ENCODE measurements at places on chromosomes 4 and X.

GRCh38 chrX:22159071-22159470, 113.6 kb upstream of the CBLL2 start:
- no peaks in the 10 kb centered on the region for H3K4me1 ChIP-seq
- no peaks in the 10 kb centered on the region for H3K27me3 ChIP-seq
- H3K4me3 ChIP-seq = no peak overlapping the region

DNA sequence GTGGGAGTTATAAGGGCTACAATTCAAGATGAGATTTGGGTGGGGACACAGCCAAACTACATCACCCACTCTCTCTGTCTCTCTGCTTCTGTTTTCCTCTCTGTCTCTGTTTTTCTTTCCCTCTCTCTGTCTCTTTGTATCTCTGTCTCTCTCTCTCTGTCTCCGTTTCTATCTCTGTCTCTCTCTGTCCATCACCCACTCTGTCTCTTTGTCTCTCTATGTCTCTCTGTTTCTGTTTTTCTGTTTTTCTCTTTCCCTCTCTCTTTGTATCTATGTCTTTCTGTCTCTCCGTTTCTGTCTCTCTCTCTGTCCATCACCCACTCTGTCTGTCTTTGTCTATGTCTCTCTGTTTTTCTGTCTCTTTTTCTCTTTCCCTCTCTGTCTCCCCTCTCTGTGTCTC, 25.3 kb downstream of the IL3RA start:
- H3K4me1 ChIP-seq = no peaks in the 10 kb centered on the region
- H3K27me3 ChIP-seq = no peaks in the 10 kb centered on the region
- no peak overlapping the region for H3K4me3 ChIP-seq
- DNase-seq = no peak

DNA sequence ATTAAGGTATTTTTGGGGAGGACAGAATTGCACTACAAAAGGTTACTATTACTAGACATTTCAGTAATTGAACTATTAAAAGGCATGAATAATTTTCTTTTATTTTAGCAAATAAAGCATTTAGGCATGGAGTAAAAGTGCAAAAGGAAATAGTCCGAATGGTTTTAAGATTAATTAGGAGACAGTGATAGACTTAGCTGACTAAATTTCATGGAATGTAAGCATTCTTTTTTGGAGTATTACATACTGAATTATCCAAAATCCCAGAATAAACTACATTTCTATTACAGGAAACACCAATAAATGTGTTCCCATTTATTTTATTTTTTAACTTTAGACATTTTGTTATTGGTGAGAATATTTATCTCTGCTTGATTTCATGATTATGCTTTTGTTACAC, 30.7 kb upstream of the MAP9 start:
- no peak for DNase-seq
- no peaks in the 10 kb centered on the region for H3K36me3 ChIP-seq
- H3K4me3 ChIP-seq = no peak overlapping the region
- H3K27me3 ChIP-seq = no peaks in the 10 kb centered on the region
- H3K4me1 ChIP-seq = no peaks in the 10 kb centered on the region

DNA sequence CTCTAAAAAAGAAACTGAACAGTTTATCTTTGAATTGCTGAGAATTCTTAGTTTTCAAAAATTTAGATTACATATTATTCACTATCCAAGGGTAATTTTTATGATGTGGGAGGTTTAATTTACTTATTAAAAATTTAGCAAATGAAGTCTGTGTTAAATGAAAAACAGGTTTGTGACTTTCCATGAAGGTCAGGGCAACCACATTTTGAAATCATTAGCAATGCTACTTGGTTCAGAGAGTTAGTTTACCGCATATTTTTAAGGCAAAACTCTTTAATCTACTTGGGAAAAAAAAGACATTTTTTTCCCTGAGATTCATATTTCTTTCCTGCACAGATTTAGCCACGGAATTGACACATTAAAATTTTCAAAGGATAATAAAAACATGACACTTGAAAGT, 37.3 kb upstream of the PRSS12 start:
- no peak overlapping the region for H3K4me3 ChIP-seq
- no peak overlapping the region for H3K27ac ChIP-seq
- no peaks in the 10 kb centered on the region for H3K36me3 ChIP-seq

GRCh38 chr4:148215202-148215601, 227.0 kb downstream of the NR3C2 start:
- DNase-seq = no peak
- H3K27me3 ChIP-seq = no peaks in the 10 kb centered on the region
- H3K4me1 ChIP-seq = peaks cover 25% of the 10 kb centered on the region
- H3K27ac ChIP-seq = no peak overlapping the region
- no peaks in the 10 kb centered on the region for H3K36me3 ChIP-seq

DNA sequence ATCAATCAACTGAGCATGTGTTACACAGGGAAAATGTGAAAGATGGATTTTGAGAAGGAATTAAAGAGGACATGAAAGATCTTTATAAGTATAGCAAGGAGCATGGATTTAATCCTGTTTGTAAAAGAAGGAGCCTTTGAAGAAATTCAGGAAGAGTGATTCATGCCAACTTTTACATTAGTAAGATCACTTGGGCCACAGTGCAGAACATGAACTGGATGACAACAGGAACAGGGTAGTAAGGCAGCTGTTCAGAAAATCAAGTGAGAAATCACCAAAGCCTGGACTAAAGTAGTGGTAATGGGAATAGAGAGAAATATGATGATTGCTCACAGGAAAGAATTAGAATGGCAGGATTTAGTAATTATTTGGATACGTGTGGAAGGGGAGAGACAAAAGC, 265.7 kb upstream of the PCDH7 start:
- H3K27ac ChIP-seq = no peak overlapping the region
- H3K4me1 ChIP-seq = no peaks in the 10 kb centered on the region
- no peaks in the 10 kb centered on the region for H3K36me3 ChIP-seq
- H3K4me3 ChIP-seq = no peak overlapping the region
- DNase-seq = no peak
- H3K27me3 ChIP-seq = no peaks in the 10 kb centered on the region

DNA sequence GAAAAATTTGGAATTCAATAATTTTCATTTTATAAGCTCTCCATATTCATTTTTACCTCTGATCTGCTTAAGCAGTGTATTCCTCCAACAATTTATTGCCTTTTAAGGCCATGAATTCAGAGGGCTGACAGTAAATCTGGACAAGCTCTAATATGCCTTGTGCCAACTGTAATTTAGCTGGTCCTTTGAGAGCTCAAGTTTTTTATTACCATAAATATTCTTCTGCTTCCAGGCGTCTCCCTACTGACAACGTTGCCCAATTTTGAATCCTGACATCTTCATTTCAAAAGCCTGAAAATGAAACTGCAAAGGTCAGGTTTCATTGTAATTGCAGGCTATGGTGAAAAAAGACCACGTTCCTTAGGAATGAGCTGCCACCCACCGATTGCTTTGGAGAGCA, 95.8 kb upstream of the GEMIN8 start:
- no peak for DNase-seq
- no peaks in the 10 kb centered on the region for H3K27me3 ChIP-seq
- H3K4me3 ChIP-seq = no peak overlapping the region
- H3K36me3 ChIP-seq = no peaks in the 10 kb centered on the region
- no peaks in the 10 kb centered on the region for H3K4me1 ChIP-seq

- no peak overlapping the region for H3K27ac ChIP-seq
- no peak for DNase-seq
- no peaks in the 10 kb centered on the region for H3K36me3 ChIP-seq
- no peaks in the 10 kb centered on the region for H3K27me3 ChIP-seq
- no peak overlapping the region for H3K4me3 ChIP-seq
Measured at GRCh38 chrX:132373610-132374009, 115.2 kb downstream of the MBNL3 start.

- H3K36me3 ChIP-seq = no peaks in the 10 kb centered on the region
- peak overlapping the region; percentile 79 for H3K4me3 ChIP-seq
- no peaks in the 10 kb centered on the region for H3K27me3 ChIP-seq
- peak; percentile 38 for DNase-seq
- peaks cover 11% of the 10 kb centered on the region for H3K4me1 ChIP-seq
- H3K27ac ChIP-seq = peak overlapping the region; percentile 40
Measured at GRCh38 chr4:100895556-100896197, 377.9 kb upstream of the EMCN start.

DNA sequence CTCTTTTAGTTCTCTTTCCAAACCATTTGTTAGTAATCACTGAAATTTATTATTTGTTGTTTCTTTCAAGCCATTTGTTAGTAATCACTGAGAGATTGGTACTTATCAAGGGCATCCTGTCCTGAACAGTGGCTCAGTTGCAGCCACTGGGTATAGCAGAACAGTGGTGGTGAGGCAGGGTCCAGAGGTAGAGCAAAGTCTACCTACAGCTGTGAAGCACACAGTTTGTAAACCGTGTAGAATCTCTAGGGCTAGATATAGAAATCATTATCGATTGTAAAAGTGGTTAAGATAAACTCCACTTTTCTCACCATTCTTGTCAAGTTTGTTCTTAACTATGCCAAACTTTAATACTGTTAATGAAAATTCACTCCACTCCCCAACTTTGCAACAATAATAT, 4.1 kb downstream of the JADE3 start:
- peaks cover 8% of the 10 kb centered on the region for H3K27me3 ChIP-seq
- no peak overlapping the region for H3K4me3 ChIP-seq
- peaks cover 10% of the 10 kb centered on the region for H3K4me1 ChIP-seq
- no peak for DNase-seq
- no peak overlapping the region for H3K27ac ChIP-seq
- H3K36me3 ChIP-seq = no peaks in the 10 kb centered on the region

- no peak overlapping the region for H3K27ac ChIP-seq
- no peaks in the 10 kb centered on the region for H3K27me3 ChIP-seq
Measured at GRCh38 chr4:105107095-105107856, 39.4 kb upstream of the TET2 start.

DNA sequence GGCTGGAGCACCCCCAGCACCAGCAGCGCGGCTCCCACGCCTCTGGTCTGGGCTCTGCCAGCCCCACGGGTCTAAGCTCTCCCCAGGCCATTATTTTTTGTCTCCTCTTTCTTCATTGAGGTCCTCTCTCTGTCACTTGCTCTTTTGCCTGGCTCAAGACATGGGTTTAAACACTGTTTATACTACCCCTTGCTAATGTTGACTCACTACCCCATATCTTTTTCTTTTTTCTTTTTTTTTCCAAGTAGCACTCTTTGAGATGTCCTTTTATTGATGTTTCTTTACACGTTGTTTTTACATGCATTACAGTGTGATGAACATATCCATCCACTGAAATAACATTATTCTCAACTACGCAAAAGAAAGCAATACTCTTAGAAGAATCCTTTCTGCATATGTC, 1.7 kb upstream of the ERVMER34-1 start:
- H3K4me1 ChIP-seq = peaks cover 13% of the 10 kb centered on the region
- H3K27ac ChIP-seq = no peak overlapping the region
- H3K27me3 ChIP-seq = peaks cover 22% of the 10 kb centered on the region
- DNase-seq = no peak

- no peak within 1 kb of the TSS for H3K27ac ChIP-seq
- no peaks in the 10 kb centered on the region for H3K36me3 ChIP-seq
- DNase-seq = no peak
- H3K4me1 ChIP-seq = no peaks in the 10 kb centered on the region
- no peaks in the 10 kb centered on the region for H3K27me3 ChIP-seq
Measured at GRCh38 chrX:19121898-19122640, at the start of gene ADGRG2. Gene ADGRG2 (minus strand): TSS chrX:19122468. CDS start chrX:19068834, 53,634 bp downstream.

GRCh38 chr4:25500626-25501316, 123.7 kb downstream of the ANAPC4 start:
- H3K4me1 ChIP-seq = no peaks in the 10 kb centered on the region
- no peaks in the 10 kb centered on the region for H3K36me3 ChIP-seq
- no peak overlapping the region for H3K4me3 ChIP-seq

GRCh38 chr4:186739802-186740434, 16.3 kb upstream of the FAT1 start:
- no peak overlapping the region for H3K4me3 ChIP-seq
- no peak for DNase-seq
- H3K36me3 ChIP-seq = no peaks in the 10 kb centered on the region
- H3K27me3 ChIP-seq = no peaks in the 10 kb centered on the region

- peaks cover 29% of the 10 kb centered on the region for H3K4me1 ChIP-seq
- DNase-seq = no peak
- H3K27ac ChIP-seq = no peak overlapping the region
Measured at GRCh38 chrX:136542281-136542680, 10.3 kb downstream of the VGLL1 start.

DNA sequence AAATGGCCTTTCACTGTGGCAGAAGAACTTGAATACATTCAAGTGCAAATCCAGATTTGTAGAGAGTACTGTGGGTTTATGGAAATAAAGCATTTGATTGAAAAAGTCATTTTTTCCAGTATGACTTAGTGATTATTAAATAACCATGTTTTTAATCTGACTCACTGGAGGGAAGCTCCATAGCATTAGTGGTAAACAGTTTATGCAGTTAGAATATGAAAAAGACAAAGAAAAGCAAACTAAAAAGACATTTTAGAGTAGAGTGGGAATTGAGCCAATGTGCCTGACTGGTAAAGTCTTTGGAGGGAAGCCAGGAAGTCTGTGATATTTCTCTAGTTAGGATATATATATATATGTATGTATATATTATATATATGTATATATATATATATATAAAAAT, 53.4 kb downstream of the FAT4 start:
- H3K4me3 ChIP-seq = no peak overlapping the region
- DNase-seq = no peak
- H3K36me3 ChIP-seq = no peaks in the 10 kb centered on the region
- H3K27me3 ChIP-seq = no peaks in the 10 kb centered on the region
- no peaks in the 10 kb centered on the region for H3K4me1 ChIP-seq
- no peak overlapping the region for H3K27ac ChIP-seq

DNA sequence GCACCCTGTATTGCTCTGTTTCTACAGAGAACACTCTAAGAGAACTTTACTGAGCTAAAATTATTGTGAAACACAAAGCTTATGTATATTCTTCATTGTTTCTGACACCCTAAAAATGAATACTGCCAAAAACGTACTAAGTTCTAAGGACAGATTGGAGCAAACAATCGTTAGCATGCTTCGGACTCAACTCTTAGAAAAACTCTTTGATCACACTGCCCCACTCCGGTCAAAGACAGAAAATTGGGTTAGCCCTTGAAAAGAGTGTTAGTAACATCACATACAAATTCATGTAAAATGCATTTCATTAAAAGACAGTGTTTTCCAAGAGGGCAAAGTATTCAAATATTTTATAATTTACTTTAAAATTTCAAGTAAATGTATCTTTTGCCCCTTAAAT, 177.4 kb downstream of the DCHS2 start:
- no peak for DNase-seq
- H3K27ac ChIP-seq = no peak overlapping the region
- H3K4me3 ChIP-seq = no peak overlapping the region
- no peaks in the 10 kb centered on the region for H3K4me1 ChIP-seq
- no peaks in the 10 kb centered on the region for H3K36me3 ChIP-seq
- H3K27me3 ChIP-seq = no peaks in the 10 kb centered on the region

DNA sequence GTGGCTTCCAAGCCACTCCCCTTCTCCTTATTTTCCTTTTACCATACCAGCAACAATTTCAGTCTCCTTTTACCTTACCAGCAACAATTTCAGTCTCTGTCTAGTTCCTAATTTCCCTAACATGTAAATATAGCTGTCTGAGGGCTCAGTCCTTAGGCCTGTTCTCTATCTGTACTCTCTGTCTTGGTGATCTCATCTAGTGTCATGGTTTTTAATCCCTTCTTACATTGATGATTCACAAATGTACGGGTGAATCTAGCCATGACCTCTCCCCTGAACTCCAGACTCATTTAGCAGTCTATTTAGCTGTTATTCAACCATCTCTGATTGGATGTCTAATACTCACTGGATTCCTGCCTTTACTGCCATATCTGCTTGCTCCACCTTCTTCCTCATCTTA, 7.2 kb downstream of the IL15 start:
- no peak for DNase-seq
- no peaks in the 10 kb centered on the region for H3K4me1 ChIP-seq
- no peak overlapping the region for H3K4me3 ChIP-seq
- H3K27ac ChIP-seq = no peak overlapping the region
- no peaks in the 10 kb centered on the region for H3K27me3 ChIP-seq

GRCh38 chr4:104766676-104767075, 272.0 kb upstream of the CXXC4 start:
- H3K27ac ChIP-seq = no peak overlapping the region
- H3K4me3 ChIP-seq = no peak overlapping the region
- no peak for DNase-seq
- no peaks in the 10 kb centered on the region for H3K36me3 ChIP-seq
- H3K4me1 ChIP-seq = no peaks in the 10 kb centered on the region
